ENCODE measurements at places on chromosomes 13 and 19. TPM values are rescaled to one million over a fixed set of nuclear protein-coding genes. Genes with fewer than 3 reads are reported as not detected.

DNA sequence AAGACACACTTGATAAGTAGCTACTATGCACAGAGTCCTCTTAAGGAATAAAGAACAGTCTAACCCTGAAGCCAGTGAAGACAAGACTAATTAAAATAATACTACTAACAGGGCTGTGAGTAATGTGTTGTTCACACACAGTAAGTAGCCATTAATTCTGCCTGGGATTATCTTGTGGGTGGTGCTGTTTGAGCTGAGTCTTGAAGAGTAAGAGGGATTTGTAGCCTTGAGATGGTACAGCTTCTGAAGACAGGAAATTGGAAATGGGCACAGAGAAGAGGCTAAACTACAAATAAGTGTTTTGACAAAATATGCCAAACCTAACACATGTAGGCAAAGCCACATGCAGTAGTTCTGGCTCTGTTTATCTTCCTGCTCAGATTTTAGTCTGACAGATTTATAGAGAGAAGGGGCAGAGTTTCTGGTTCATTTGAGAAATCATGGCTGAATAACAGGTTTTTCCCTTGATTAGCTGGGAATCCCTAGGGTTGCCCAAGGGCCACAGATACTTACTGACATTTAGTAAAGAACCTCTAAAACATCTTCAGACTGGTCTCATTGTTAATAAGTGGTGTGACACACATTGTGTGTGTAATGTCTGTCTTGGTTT, 38.0 kb downstream of the ITGBL1 start:
- no peak for DNase-seq

DNA sequence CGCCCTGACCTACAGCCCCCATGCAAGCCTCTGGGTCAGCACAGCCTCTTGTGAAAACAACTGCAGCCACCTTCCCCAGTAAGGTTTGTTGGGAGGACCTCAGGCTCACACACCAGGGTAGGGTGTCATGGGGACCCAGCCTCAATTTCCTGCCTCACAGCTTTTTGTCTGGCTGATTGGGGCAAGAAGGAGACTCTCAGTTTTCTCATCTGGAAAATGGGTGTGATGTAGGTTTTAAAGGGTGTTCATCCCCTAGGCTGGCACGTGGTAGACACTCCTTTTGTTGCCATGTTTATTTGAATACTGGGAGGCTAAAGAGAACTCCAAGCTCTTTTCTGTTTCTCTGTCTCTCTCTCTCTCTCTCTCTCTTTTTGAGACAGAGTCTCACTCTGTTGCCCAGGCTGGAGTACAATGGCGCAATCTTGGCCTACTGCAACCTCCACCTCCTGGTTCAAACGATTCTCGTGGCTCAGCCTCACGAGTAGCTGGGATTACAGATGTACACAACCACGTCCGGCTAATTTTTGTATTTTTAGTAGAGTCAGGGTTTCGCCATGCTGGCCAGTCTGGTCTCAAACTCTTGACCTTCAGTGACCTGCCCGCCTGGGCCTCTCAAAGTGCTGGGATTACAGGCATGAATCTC, 18.2 kb upstream of the PLAUR start:
- no peak for DNase-seq

GRCh38 chr13:33180122-33180804, 105.3 kb downstream of the STARD13 start:
- no peak for DNase-seq

GRCh38 chr19:51111606-51112005, 3.4 kb upstream of the CTU1 start:
- no peak for DNase-seq

DNA sequence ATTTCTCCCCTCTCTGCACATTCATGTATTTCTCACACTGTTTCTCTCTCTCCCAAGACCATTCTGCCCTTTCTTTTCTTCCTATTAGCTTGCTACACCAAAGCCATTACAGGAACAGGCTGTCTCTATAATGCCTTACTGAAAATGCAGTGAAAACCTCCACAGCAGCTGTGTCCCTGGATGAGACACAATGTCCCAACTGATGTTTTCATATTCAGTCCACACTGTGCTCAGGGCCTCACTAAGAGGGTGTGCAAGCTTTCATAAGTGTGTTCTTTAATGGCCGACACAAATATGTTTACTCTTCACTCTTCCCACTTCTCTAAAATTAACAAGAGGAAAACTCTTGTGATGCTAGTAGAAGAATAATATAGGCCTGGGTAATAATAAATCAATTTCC, 163.4 kb downstream of the KCTD12 start:
- DNase-seq = no peak

DNA sequence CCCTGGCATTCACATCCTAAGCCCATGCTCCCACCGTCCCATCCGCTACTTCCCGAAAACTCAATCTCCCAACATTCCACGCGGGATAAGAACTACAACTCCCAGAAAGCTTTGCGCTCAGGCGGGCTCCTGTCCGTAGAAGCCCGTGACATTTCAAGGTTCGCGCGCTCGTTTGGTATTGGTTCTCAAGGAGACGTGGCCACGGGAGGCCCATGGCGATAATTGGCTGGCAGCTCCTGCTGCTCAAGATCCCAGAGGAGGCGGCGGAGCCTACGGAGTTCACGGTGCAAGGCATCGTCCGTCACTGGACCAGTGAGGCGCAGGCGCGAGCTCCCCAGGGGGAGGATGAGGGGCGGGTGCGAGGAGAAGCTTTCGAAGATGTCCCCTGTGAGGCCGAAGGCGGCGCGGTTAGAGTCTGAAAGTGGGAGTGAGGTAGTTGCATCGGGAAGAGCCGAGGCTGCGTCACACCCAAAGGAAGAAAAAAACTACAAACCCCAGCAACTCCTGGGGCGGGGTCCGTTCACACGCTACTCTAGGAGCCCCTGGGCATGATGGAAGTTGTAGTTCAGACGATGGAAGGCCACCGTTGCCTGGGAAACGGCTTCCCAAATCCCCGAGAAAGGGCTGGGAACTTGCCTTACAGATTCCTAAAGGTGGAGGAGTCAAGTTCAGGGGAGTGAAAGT, 1.2 kb upstream of the MAMSTR start:
- peak; percentile 99 for DNase-seq

DNA sequence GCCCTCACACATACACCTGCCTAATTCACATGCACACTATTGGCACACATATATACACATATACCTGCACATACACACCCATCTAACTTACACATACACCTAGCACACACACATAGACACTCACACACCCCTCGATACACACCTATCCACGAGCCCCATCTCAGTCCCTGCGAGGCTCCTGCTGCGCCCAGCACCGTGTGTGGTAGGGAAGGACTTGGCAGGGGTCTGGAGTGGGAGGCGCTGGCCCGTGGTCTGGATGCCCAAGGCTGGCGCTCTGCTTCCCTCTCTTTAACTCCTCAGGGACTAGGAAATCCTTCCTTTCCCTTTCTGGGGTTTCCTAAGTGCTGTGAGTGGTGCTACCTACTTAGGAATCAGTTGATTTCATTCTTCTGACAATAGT, 202.7 kb downstream of the UQCRFS1 start:
- DNase-seq = no peak

- no peak for DNase-seq
Measured at GRCh38 chr19:18456279-18456678, 18.3 kb upstream of the ISYNA1 start.

DNA sequence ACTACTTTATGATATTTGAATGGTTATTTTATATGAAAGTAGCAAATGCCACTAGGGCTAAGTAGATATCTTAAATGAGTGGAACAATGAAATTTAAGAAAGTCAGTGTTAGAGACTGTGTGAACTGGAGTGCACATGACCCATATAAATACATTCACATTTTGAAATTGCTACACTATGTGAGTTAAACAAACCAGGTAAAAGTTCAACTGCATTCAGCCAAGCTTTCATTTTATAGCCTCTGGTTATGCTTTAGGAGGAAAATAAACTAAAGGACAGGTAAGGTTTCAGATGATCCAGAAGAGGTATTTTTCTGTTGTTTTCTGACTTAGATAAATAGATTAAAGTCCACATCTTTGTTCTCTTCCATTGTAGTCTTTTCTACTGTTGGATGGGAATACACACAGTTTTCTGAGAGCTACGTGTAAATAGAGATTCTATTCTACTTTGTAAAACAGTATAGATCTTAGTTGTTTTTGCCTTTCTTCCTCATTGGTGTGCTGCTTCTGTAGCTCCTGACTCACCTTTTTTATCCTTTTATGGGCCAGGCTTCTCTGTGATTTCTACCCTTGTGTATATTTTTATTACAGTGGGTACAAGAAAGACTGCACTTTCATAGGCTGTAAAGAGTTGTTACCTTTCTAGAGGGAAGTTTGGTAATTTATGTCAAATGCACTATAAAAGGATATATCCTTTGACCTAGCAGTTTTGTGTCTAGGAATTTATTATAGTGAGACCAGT, 54.6 kb upstream of the KCTD4 start:
- no peak for DNase-seq

GRCh38 chr19:16942583-16942982, 53.8 kb downstream of the F2RL3 start:
- no peak for DNase-seq

DNA sequence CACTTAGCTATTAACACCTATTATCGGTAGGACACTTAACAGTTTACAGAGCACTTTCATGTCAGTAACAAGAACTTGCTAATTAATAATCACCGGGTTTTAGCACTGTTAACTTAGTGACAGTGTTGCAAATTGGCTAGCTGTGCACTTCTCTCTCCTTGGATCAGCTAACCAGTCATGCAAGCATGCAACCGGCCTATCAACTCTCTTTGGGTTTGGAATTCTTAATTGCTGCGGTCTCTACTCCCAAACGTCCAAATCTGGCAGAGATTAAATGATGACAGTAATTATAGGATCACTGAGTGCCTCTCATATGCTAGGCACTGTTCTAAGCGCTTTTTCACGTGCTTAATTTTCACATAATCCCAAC, 1.2 kb downstream of the EPS15L1 start:
- no peak for DNase-seq

DNA sequence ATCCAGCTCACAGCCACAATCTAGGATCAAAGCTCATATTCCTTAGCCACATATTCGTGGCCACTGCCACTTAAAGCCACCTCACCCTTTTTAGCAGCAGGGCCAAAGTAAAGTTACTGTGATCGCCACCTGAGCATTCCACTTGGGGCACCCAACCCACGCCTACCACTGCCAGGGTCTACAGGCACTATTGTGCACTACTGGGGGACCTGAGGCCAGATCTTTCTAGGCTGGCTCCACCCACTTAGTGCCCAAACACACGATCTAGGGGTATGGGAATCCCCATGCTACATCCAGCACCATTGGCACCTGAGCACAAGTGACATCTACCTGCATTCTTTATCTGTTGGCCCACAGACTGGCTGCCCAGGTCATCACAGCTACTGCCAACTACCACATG, 517.9 kb upstream of the PRR20A start:
- DNase-seq = no peak

- DNase-seq = no peak
Measured at GRCh38 chr19:11763611-11764010, 3.2 kb upstream of the ZNF441 start.

DNA sequence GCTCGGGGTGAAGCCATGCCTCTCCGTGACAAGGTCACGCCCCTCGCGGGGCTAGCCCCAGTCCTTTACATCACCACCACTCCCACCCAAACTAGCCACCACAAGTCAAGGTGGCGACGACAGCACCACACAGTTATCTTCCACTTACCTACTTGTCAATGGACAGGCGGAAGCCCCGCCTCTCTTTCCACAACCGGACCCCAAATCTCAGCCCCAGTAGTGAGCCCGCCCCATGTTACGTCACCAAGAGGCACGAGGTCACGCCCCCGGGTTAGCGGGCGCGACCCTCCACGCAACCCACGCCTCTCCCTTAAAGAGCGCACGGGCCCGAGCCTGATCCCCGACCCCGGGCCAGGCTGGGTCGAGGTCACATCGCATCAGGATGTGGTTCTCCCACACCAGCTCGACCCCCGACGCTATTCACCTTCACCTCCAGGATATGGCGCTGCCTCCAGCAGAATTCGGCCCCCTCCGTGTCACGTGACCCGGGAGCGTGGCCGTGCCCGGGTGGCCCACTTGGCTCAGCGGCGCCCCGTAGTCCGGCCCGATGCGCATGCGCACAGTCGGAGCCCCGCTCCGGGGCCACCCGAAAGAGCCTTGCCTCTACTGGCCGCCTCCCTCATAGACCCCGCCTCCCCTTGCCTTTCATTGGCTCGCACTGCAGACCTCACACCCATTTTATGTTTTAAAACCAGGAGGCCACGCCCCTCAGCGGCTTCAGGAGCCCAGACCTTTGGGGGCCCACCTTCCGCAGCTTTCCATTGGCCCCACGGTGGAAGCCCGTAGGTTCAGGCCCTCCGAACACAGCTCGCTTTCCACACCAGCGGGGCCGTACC, 18.2 kb downstream of the SYDE1 start:
- DNase-seq = no peak

DNA sequence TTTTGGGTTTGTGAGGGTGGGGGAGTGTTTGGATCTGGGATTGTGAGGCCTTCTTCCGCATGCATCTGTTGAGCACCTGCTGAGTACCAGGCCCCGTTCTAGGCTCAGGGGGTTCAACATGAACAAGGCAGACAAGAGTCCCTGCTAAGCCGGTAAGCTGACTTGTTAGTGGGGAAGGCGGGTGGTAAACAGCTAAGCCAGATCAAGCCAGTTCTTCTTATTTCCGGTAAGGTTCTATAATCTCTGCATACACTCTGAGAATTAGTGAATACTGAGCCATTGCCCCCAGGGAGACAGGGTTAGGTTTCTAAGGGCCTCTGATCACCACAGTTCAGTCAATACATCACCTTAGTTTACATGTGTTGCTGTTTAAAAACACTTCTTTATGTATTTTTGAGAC, 9.9 kb upstream of the EHD2 start:
- DNase-seq = no peak

DNA sequence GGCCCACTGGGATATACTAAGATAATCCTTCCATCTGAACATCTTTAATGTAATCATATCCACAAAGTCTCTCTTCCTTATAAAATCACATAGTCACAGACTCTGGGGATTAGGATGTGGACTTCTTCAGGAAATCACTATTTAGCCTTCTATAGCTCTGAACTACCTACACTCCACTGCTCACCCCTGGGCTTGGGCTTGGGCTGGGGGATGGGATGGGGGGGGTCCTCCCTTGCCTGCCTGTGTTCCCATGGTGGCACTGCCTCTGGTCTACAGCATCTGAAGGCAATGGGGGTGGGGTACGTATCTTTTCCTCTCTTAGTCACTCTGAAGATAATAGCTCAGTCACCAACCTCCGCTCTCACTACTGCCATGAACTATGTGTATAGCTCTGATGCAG, 67.8 kb upstream of the SERTM1 start:
- no peak for DNase-seq

GRCh38 chr19:10037367-10037766, 24.1 kb downstream of the RDH8 start:
- no peak for DNase-seq

GRCh38 chr19:50793558-50794065, 3.4 kb downstream of the ACP4 start:
- DNase-seq = no peak

- DNase-seq = no peak
Measured at GRCh38 chr13:88926890-88927502, 1255.8 kb downstream of the SLITRK5 start.

- DNase-seq = no peak
Measured at GRCh38 chr19:35549174-35549788, 3.9 kb downstream of the TMEM147 start.

- DNase-seq = no peak
Measured at GRCh38 chr13:46178143-46178542, 3.8 kb downstream of the LCP1 start.

Gene CDX2
- not detected for total RNA-seq

Gene CFD
- 2,325 TPM for total RNA-seq

Gene SOX1
- total RNA-seq = not detected

Gene PSG1
- total RNA-seq = not detected

Gene LIM2
- not detected for total RNA-seq

Gene OR4F17
- not detected for total RNA-seq

Gene SYT5
- total RNA-seq = not detected

Gene PEX11G
- 2.7 TPM for total RNA-seq

Data from vagina (tissue), 2 donors.